Vein endothelial cell (primary cell): ENCODE measurements at places on chromosomes 13 and 19. TPM values are rescaled to one million over a fixed set of nuclear protein-coding genes. Genes with fewer than 3 reads are reported as not detected.

The GNA15 gene
- under 0.01 TPM in 1 of 2 replicates, not detected in the other for total RNA-seq

The ZNF649 gene
- total RNA-seq = 7.5 and 9.6 TPM in 2 replicates

The GIPC3 gene
- total RNA-seq = 1.1 and 1.3 TPM in 2 replicates

The LGALS4 gene
- 0.33 TPM in 1 of 2 replicates, not detected in the other for total RNA-seq

The SBK2 gene
- total RNA-seq = not detected in 2 replicates

The CD209 gene
- total RNA-seq = not detected in 2 replicates

The TEX29 gene
- not detected in 2 replicates for total RNA-seq

The KLK1 gene
- not detected in 2 replicates for total RNA-seq
